Nucleus accumbens (tissue), 56 donors: ENCODE measurements at places on chromosomes 5 and 9.

- DNase-seq, result no peak
These were observed 44.4 kb upstream of the SMAD5 start for GRCh38 chr5:136087961-136088871.

- no peak for DNase-seq
These were observed 102.6 kb downstream of the WNK2 start for GRCh38 chr9:93286252-93287188.

DNA sequence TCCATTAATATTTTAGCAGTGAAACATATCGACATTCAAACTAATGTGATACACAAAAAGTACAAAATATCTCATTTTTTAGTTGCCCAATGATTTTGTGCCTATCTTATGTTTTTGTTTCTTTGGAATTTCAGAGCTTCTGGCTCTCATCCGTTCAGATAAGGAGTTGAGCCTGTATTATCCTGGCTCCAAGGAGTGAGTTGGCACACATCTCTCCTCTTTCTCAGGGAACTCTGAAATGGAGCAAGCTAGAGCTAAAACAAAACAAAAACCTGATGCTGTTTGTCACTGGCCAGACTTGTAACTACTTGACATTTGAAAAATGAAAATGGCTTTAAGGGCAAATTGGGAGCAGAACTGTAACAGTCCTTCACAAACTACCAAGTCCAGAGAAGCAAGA, 131.3 kb upstream of the SLC28A3 start:
- no peak for DNase-seq

DNA sequence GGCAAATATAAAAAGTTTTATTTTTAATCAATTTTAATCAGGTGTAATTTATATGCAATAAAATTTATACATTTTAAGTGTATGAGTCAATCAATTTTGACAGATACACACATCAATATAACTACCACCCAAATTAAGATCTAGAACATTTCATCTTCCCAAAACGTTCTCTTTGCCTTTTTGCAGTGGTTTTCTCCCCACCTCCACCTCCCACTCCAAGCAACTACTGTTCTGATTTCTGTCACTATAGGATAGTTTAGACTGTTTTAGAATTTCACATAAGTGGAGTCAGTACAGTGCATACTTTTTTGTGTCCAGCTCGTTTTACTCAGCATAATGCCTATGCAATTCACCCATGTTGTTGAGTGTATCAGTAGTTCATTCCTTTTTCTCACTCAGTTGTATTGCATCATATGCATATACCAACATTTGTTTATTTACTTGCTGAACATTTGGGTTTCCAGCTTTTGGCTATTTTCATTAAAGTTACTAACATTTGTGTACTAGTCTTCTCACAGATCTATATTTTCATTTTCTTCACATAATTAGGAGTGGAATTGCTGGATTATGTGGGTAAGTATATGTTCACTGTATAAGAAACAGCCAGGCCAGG, 52.2 kb upstream of the DHFR start:
- no peak for DNase-seq

GRCh38 chr5:36790847-36791246, 85.7 kb upstream of the NIPBL start:
- no peak for DNase-seq

DNA sequence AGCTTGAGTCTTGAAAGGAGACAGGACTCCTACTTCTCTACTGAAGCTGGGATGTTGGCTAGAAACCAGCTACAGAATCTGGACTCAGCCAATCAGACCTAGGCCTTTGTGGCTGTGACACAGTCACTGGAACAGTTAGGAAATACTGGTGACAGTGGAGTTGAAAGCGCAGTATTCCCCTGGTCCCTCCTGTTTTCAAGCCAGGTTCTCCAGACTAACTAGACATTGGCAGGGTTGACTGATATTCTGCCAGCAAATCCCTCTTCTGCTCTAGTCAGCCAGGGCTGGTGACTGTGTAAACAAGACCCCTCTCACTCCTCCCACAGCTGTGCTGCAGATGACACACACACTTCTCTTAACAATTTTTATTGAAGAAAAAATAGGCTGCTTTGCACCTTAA, 8.7 kb downstream of the SHROOM1 start:
- peak; percentile 41 for DNase-seq

DNA sequence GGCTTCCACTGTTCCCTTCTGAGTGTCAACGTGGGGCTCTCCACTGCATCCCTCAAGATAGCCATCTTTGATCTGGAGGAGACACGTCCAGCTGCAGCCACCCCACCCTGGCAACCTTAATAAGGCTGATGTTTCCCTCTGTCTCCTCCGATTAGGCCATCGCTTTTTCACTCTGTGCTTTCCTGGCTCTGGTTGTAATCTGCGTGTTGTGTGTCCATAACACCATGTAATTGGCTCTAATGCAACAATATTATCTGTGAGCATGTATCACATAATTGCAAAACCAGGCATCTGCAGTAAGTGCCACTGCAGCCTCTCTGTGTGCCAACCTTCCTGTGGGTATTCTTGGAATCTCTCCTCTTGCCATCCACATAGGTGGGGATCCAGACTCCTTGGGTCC, 249.9 kb upstream of the PANK3 start:
- no peak for DNase-seq

DNA sequence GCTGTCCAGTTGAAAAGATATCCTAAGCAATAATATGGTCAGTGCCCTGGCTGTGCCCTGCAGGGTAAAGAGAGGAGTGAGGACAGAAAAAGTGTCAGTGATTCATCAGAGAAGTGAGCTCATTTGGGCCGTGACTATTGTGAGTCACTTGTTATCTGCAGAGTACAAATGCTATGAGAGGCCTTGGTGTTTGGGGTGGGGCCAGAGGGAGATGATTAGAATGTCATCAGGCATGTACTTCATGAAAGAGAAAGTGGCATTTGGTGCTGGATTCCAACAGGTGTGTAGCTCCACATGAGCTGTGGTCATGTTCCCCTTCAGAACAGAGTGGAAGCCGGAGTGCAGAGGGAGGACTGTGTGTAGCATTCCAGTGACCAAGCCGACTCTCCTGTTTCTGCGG, 174.1 kb downstream of the KDM4C start:
- DNase-seq, result no peak

DNA sequence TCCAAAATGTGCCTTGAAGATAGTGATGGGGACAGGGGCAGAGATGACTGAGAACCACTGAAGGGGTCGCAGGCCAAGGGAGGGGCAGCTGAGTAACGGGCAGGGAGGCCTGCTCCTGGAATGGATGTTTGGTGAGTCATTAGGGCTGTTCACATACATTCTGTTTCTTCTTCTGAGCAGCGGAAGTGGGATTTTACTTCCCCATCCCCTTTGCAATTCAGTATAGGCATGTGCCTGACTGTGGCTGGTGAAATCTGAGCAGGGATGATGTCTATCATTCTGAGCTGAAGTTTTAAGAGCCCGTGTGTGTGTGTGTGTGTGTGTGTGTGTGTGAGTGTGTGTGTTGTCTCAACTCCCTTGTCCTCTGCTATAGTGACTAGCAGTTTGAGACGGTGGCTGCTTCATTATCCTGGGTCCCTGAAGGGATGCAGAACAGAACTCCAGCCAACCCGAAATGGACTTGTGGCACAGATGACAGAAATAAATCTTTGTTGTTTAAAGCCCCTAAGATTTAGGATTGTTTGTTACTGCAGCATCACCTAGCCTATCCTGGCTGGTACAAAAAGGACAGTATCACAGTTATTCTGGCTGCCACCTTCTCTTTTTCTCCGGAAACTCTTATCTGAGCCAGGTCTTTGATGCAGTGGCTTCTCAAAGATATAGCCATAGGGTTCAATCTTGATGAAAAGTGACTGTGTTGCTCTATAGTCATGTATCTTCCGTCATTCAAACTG, 29.2 kb upstream of the TGFBI start:
- no peak for DNase-seq

GRCh38 chr5:176611435-176611834, 1.5 kb upstream of the GPRIN1 start:
- DNase-seq, result peak; percentile 34
